ENCODE measurements at places on chromosomes 1 and 21.

DNA sequence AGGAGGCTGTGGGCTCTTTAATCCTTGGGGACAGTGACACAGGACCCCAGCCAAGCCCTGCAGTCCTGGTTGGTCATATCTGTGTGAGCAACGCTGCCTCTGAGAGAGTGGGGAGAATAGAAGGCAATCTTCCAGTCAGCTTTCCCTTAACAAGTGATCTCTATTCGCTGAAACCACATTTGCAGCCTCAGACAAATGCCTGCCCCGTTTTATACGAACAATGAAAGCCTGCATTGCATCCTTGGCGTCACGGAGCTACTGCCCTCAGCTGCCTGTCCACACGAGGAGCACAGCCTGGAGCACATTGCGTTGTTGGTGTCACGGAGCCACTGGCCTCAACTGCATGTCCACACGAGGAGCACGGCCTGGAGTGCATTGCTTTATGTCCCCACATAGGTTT, 150.2 kb upstream of the ARHGEF16 start:
- DNase-seq = no peak

DNA sequence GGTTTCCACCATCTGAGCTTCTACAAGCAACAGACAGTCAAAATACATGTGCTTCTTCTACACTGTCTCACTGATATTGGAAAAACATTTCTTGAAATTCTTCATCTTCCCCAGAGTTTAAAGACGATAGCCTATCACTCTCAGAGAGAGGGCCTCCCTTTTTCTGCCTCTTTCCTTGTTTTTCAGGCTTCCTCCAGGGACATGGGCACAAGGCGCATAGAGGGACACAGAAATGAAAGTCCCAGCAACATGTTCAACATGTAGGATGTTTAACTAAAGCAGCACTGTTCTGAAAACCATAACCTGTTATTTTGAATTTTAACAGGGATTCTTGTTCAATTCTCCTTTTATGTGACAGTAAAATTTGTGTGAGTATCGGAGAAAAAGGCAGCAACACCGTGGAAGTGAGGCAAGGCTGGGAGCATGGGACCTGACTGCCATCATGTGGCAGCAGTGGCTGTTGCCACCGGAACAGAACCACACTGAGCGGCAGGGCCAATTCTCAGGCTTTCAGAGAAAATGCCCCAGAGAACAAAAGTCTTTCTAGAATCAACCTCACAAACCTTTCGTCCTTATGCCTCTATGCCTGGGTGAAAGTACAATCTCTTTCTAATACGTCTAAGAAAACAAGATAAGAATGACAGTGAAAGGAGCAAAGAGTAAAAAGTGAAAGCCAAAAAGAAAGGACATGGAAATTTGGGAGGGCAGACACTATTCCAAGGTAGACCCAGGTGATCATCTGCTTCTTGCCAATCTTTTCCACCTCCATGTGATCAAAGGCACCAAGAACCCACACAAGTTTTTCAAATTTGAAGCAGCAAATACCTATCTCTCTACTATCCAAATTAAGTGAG, 54.5 kb downstream of the PCNX2 start:
- no peak for DNase-seq

DNA sequence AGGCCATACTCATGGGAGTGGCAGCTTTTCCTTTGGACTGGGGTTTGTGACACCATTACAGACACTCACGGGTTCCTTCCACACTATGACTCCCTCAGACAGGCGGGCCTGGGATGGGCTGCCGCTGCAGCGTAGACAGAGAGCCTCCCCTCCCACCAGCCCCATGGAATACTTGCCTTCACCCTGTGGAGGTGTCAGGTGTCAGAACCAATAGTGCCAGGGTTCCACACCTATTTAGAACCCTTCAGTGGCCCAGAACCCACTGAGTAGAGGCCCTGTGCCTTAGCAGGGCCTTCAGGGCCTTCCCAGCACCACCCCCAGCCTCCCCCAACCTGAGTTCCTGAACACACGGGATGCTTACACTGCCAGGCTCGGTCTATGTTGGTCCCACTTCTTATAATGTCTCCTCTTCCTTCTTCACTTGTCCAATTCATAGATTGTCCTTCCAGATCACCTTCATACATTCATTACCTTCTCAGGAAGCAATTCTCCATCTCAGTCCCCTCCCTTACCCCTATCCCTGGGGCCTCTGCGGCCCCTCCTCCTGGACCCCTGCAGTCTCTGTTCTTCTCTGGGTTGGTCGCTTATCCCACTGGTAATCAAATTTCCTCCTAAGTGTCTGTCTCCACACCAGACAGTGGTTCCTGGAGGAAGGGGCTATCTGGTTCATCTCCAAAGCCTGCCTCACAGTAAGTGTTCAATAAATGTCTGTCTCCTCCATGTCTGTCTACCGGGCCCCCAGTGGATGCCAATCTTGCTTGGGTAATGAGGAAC, 1.4 kb upstream of the RHBG start:
- no peak for DNase-seq

DNA sequence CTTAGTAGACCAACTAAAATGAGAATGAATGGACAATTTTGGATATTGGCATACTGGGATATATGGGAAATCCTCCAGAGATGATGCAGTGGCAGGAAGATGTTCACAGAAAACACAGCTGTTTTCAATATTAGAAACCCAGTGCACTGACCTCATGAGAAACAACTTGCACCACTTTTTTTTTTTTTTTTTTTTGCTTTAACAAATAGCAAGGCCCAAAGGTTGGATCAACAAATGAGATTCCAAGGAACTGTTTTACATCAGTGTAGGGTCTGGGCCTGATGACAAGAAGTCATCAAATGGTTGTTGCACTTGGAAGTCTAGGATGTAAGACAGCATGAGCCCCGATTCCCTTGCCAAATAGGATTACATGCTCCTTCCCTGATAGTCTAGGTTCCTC, 110.7 kb downstream of the SLC25A24 start:
- DNase-seq = no peak

GRCh38 chr1:180762796-180763195, 131.0 kb downstream of the XPR1 start:
- no peak for DNase-seq

DNA sequence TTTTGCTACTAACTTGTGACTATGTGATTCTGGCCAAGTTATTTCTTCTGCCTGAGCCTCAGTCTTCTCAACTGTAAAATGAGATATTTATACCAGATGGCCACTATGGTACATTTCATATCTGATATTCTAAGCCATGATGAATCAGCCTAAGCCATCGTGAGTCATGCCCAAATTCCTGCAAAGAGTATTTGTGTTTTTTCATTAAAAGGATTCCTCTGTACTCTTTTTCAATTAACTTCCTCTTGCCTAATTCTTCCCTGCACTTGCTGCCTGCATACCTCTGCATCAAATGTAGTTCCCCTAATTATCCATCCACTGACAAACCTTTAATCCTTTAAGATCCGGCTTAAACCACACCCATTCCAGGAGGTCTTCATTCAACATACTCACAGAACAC, 575.1 kb upstream of the BEND5 start:
- no peak for DNase-seq

GRCh38 chr21:36551321-36551720, 71.4 kb upstream of the CLDN14 start:
- DNase-seq = no peak

DNA sequence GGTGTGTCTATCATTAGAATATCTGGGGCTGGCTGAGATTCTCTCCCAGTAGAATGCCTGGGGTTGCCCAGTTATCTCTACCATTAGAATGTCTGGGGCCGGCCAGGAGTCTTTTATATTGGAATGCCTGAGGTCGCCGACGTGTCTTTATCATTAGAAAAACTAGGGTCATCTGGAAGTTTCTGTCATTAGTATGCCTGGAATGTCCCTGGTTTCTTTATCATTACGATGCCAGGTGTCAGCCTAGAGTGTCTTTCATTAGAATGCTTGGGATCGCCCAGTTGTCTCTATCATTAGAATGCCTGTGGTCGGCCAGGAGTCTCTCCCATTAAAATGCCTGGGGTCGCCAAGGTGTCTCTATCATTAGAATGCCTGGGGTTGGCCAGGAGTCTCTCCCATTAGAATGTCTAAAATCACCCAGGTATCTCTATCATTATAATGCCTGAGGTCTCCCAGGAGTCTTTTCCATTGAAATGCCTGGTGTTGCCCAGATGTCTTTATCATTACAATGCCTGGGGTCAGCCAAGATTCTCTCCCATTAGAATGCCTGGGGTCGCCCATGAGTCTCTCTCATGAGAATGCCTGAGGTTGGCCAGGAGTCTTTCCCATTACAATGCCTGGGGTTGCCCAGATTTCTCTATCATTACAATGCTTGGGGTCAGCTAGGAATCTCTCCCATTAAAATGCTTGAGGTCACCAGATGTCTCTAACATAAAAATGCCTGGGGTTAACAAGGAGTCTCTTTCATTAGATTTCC, 53.2 kb downstream of the RNF187 start:
- DNase-seq = no peak

GRCh38 chr1:2545754-2546514, 10.2 kb upstream of the TNFRSF14 start:
- DNase-seq = peak; percentile 85

DNA sequence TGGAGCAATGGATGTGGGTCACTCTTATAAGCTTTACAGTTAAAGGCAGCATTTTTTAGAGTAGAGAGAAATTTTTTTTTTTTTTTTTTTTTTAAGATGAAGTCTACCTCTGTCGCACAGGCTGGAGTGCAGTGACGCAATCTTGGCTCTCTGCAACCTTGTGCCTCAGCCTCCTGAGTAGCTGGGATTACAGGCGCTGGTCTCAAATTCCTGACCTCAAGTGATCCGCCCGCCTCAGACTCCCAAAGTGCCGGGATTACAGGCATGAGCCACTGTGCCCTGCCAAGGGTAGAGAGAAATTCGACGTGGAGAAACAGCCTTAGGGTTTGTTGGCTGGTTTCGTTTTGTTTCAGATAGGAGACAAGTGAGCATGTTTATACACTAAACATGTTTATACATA, 594.2 kb upstream of the ADAMTS5 start:
- DNase-seq = no peak
